HuH-7.5 (cell line): ENCODE measurements at places on chromosomes 13 and 19.

DNA sequence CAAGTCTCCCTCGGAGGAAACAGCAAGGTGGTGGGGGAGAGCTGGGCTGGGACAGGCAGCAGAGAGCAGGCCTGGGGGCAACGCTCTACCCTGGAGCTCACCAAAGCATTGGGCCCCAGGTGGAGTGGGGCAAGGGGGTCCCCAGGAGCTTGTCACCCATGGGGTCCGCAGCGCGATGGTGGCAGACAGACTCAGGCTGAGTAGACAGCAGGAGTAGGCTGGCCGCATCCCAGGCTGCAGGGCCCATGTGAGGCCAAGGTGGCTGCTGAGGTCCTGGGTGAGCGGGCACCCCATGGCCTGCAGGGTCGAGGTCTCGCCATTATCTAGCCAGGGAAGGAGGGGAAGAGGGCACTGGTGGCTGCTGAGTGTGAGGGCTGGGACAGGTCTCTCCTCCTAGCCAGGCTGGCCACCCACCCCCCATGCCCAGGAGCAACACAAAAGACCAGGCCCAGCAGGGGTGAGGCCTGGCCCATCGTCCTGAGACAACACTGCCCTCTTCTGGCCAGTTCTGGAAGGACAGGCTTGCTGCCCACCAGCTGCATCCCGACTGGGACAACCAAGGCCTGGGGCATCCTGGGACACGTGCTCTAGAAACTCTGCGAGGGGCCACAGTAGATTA, 33.1 kb downstream of the CEBPG start:
- peak; percentile 99 for DNase-seq

GRCh38 chr19:50590191-50590590, 22.0 kb upstream of the LRRC4B start:
- no peak for DNase-seq

DNA sequence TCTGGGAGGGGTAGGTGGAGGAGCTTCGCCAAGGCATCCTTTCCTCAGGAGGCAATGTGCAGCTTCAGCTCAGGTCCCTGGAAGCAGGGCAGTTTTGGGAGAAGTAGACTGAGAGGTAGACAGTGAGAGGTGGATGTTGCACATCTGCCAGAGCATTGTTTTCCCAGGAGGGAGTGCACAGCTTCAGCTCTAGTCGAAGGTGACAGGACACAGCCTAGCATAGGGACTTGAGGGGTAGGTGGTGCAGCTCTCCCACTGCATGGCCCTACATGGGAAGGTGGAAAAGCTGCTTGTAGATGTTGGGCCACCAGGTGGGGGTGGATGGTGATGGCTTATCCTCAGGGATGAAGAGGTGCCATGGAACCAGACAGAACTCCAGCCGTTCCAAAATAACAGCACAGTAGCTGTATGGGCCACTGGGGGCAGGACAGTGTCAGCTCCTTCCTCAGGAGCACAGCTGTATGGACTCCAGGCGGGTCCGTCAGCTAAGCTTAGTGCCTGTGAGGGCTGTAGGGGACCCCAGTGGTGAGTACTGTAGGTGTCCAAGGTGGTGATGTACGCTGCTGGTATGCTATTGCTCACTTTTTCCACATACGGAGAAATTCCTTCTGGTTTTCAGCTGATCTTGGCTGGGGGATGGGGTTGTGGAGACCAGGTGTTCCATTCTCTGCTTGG, 17.4 kb upstream of the ZNF543 start:
- no peak for DNase-seq

GRCh38 chr13:30712536-30713532, 22.5 kb upstream of the ALOX5AP start:
- no peak for DNase-seq

- DNase-seq: no peak
Observed at GRCh38 chr13:101751488-101751887, 299.0 kb downstream of the ITGBL1 start.

- DNase-seq: no peak
Observed at GRCh38 chr13:77896536-77896935, 22.1 kb downstream of the EDNRB start.

DNA sequence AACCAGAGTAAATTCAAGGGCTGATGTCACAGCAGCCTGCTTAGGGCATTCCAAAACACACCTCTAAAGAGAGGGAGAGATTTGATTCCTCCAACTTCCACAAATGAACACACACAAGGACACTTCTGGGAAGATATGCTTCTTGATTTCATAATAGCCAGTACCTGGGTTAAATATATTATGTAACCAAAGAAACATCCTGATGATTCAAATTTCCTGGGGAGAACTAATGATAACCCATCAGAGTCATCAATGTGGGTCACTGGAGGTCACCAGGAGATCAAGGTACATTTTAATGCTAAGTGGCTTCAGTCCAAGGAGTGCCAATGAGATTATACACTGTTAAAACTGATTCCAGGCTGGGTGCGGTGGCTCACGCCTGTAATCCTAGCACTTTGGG, 54.0 kb upstream of the DOCK9 start:
- no peak for DNase-seq

DNA sequence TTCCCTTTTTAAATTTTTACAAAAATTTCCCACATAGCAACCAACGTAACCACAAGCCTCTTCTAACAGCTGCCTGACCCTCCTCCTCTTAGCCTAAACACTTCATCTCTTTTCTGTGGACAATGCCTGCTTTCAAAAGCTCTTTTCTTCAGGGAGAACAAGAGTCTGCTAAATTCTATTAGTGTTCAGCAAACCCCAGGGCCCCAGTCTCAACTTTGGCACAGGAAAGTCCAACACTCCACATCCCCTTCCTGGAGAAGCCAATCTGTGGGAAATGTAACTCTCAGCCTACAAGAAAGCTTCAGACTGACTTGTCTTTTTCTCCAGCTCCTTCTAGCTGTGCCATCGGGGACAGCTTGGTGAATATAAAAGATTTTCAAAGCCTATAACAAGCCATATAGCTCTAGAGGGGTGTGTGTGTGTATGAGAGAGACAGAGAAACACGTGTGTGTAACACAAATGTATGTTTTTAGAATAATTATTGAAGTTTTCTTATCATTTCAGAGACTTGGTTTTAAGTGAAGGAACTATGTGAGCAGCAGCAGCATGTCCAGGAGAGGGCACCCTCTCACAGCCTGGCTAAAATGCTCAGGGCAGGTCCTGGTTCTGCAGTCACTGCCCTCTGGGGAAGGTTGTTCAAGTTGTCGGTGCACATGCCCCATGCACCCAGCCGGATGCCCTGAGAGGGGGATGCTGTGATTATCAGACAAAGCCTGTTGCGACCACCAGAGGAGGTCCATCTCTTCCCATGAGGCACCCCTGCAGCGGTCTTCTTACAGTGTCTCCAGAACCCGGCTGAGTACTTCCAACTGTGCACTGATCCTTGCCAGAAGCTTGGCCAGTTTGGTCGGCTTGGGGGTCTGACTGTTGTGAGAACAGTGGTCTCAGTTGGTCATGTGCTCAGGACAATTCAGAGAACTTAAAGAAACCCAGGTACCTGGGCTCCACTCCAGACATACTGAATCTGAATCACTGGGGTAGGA, 34.4 kb downstream of the CCDC70 start:
- DNase-seq: peak; percentile 57

DNA sequence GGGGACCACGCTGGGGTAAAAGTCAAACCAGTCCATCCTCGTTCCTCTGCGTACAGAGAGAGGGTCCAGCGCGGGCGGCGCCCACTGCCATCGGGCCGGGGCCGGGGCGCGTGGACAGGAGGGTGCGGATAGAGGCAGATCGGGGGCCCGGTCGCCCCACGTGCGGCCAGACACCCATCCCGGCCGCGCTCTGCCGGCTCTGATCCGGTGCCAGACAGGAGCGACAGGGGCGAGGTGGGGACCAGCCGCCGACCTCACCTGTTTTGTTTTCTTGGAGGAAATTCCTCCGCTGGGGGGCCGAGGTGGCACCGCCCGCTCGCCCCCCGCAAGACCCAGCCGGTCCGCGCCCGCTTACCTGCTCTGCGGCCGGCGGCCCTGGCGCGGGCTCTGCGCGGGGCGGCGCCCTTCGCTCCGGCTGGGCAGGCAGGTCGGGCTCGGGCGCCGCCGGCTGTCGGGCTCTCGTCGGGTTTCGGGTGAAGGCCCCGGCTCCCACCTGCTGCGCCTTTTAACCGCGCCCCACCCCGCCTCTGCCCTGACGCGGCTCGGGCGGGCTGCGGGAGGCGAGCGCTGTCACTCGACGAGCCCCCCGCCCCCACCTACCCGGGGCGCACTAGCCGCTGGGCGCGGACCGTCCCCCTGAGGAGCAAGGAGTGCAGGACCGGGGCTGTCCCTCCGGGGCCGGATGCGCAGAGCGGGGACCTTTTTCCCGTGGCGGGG, at the start of gene GJB6:
GJB6 (minus strand) TSS at position 481 of the 717 bp plus-strand sequence. CDS start 8,839 bp downstream, outside the sequence.
- no peak for DNase-seq

DNA sequence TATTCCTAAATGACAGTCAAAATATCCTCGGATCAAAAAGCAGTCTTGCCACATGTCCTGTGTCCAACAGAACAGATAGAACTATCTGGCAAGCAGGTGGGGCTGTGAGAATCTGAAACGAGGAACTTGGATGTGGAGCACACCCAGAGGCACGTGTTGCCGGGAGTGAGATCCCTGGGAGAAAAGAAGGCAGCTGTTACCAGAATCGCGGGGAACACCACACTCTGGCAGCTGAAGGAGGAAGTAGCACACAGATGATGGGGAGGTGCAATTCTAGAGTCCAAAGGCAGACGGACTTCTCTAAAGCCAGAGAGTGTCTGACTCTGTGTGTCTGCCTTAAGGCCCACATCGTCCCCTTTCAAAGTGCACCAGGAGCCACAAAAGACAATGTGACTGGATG, 22.3 kb downstream of the SLC7A1 start:
- no peak for DNase-seq

GRCh38 chr19:49727217-49728030, 35.7 kb downstream of the TSKS start:
- no peak for DNase-seq

GRCh38 chr13:39483326-39483725, 119.7 kb downstream of the LHFPL6 start:
- DNase-seq: no peak

DNA sequence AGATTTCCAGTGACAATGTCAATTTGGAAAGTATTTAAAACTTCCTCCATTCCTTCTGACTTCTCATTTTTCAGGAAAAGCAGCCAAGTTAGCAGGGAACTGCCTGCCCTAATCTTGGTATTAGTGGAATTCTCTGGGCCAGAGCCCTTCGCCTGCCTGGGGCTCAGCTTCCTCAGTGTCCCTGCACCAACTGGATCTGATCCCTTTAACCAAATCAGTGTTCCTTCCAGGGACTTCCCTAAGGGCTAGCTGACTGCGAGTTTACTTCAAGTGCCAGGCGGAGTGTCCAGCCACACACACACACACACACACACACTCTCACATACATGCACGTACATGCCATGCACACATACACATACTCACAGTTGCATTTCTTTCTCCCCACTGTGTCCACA, 20.0 kb downstream of the RAB20 start:
- DNase-seq: no peak

DNA sequence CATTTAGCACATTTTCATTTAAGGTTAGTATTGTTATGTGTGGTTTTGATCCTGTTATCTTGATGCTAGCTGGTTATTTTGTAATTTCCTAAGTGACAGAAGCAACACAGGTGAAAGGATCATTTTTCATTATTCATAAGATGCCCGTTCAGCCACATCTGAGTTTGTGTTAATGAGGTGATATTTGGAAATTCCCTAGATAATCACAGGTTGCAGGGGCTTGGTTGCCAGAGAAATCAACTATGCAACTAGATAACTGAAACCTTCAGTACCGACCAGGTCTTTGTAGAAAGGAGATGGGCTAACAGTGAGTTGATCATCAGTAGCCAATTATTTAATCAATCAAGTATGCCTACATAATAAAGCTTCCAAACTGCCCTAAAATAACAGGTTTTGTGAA, 121.3 kb upstream of the UFM1 start:
- no peak for DNase-seq

DNA sequence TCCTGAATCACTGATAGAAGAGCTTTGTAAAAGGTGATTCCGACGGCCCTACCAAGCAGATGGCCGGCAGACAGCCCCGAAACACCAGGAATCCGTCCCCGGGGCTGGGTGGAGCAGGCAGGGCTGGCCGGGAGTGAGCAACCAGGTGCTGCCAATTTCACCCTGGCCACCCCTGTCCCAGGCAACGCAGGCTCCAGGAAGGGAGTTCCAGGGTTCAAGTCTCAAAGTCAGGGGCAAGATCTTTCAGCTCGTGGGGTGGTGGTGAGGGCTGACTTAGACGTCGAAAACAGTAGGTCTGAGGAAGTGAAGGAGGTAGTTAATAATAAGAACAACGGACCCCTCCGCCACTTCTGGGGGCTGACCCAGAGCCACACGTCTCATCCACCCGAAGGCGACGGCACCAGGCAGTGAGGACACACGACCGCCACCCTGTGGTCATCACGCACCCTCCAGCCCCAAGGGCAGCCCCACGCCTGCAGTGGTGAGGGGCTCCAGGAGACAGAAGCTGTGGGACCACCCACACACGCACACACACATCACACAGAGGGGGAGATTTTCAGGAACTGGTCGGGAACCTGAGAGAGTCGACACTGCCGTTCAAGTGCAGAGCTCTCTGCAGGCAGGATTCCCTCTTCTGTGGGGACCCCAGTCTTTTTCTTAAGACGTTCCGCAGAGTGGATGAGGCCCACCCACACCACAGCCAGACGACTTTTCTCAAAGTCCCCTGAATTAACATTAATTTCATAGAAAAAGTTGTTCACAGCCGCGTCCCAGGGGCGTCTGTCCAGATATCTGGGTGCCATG, 67.2 kb downstream of the SPACA7 start:
- DNase-seq: no peak

- no peak for DNase-seq
Observed at GRCh38 chr19:53034948-53035675, 9.4 kb upstream of the ERVV-2 start.

- DNase-seq: no peak
Observed at GRCh38 chr13:26656919-26657318, 99.4 kb downstream of the WASF3 start.

DNA sequence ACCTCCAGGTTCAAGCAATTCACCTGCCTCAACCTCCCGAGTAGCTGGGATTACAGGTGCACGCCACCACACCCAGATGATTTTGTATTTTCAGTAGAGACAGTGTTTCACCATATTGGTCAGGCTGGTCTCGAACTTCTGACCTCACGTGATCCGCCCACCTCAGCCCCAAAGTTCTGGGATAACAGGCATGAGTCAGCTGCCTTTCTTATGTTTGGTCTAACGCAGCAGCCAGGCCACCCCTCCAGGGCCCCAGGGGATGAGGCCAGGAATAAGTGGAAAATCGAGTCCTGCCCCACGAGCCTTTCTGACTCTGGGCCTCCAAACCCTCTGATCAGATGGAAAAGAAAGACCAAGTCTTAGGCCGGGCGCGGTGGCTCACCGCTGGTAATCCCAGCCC, 44.5 kb downstream of the CERS4 start:
- no peak for DNase-seq

GRCh38 chr19:35397064-35397463, 26.2 kb downstream of the GPR42 start:
- DNase-seq: no peak

GRCh38 chr13:97274829-97275649, 52.9 kb downstream of the MBNL2 start:
- DNase-seq: no peak

- no peak for DNase-seq
Observed at GRCh38 chr13:92830821-92831220, 395.8 kb upstream of the GPC6 start.

- DNase-seq: no peak
Observed at GRCh38 chr13:76440568-76440967, 445.6 kb downstream of the KCTD12 start.

GRCh38 chr19:52237771-52238400, 31.5 kb upstream of the ZNF766 start:
- no peak for DNase-seq
